ENCODE measurements at places on chromosomes 12 and 14. TPM values are rescaled to one million over a fixed set of nuclear protein-coding genes. Genes with fewer than 3 reads are reported as not detected.

- no peak for DNase-seq
These were observed 150.3 kb downstream of the TGFB3 start for GRCh38 chr14:75831455-75831854.

The PA2G4 gene
- 102 TPM for total RNA-seq

The RTN1 gene
- total RNA-seq = under 0.01 TPM

DNA sequence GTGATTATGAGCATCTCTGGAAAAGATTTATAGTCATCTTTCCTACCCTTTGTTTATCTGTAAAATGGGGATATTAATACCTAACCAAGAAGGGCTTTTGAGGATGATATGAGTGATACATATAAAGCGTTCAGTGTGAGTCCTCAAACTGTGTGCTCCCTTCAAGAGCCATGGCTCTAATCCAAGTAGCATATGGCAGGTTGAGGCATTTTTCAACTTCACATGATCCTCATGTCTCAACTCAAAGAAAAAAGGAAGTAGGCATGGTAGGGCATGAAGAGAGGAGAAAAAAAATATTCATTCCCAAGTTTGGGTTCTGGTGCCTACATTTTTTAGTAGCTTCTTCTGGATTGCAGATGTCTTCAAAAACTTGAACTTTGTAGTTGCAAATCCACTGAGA is 286.3 kb upstream of the ATP2B1 start:
- DNase-seq = no peak

DNA sequence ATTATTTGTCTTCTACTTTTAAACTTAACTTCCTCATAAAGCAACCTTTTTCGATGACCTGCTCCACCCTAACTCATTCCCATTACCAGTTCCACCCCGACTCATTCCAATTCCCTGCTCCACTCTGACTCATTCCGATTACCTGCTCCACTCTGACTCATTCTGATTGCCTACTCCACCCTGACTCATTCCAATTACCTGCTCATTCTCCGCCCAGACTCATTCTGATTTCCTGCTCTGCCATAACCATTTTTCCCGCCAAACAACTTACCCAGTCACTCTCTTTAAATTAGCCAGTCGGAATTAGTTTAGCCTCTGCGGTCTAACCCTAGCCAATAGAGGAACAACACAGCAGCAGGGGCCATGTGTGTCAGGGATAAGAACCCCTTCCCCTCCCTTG is 249.1 kb downstream of the DPY19L2 start:
- no peak for DNase-seq

DNA sequence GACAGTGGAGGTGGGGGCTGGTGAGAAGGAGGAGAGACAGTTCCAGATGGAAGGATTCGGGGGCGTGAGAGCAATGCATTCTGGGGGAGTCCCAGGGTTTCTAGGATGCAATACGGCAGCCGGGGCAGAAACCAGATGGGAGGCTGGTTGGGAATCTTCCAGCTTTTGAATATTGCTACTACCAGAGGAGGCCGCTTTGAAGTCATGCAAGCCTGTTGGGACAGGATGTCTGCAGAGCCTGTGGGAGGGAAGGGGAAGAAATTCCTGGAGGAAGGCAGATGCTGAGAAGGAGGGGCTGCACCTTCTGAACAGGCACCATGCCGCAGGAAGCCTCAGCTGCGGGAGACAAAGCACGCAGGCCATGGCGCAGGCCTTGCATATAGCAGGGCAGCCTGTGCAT is 105.4 kb downstream of the APAF1 start:
- DNase-seq = no peak

The TCTN1 gene
- total RNA-seq = 7.0 TPM

DNA sequence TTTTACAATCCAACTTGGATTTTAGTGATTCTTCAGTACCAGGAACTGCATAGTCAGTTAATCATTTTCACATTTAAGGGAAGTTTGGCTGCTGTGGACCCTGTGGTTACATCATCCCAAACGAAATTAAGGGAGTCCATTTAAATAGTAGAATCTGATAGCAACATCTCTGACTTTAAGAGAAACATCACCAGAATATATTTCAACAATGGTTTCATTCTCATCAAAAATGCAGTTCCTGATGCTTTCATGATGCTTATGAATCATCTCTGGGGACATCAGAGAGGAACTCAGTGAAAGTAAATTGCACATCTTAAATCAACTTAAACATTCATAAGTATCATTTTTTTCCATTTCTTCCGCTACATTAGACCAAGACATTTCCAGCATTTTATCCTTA is 1170.7 kb downstream of the FSCB start:
- DNase-seq = no peak

Measured in lung microvascular endothelial cell (primary cell).